Cardiac muscle cell (in vitro differentiated cells and primary cell): ENCODE measurements at places on chromosomes 6 and 20.

- DNase-seq: no peak
These were observed 587.5 kb downstream of the RFPL4B start for GRCh38 chr6:112934433-112935327.

GRCh38 chr6:37048851-37049757 is 43.6 kb downstream of the FGD2 start:
- peak; percentile 90 for DNase-seq

GRCh38 chr6:167720456-167721285 is 106.0 kb upstream of the AFDN start:
- no peak for DNase-seq

- no peak for DNase-seq
These were observed 185.2 kb upstream of the ARG1 start for GRCh38 chr6:131387562-131388447.

GRCh38 chr6:155373276-155373675 is 59.0 kb upstream of the TFB1M start:
- no peak for DNase-seq

DNA sequence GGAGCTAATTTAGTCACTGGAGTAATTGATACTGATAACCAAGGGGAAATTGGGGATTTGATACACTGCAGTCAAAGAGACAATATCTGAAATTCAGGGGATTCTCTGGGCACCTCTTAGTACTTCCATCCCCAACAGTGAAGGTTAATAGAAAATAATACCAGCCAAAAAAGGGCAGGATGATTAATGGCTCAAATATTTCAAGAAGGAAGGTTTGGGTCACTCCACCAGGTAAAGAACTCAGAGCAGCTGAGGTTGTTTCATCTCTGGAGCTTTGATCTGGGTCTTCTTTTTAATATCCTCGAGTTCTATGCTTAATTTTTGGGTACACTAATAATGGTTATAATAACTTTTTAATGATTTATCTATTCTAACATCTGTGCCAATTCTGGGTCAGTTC is 70.8 kb downstream of the CDKAL1 start:
- no peak for DNase-seq

- peak; percentile 50 for DNase-seq
These were observed 14.0 kb downstream of the GMDS start for GRCh38 chr6:2231438-2231837.

- DNase-seq: no peak
These were observed 348.3 kb downstream of the DHX35 start for GRCh38 chr20:39310363-39310995.

GRCh38 chr6:111858347-111858746 is 14.9 kb downstream of the FYN start:
- DNase-seq: no peak

- DNase-seq: peak; percentile 54
These were observed 14.8 kb downstream of the AKAP12 start for GRCh38 chr6:151254451-151255081.

DNA sequence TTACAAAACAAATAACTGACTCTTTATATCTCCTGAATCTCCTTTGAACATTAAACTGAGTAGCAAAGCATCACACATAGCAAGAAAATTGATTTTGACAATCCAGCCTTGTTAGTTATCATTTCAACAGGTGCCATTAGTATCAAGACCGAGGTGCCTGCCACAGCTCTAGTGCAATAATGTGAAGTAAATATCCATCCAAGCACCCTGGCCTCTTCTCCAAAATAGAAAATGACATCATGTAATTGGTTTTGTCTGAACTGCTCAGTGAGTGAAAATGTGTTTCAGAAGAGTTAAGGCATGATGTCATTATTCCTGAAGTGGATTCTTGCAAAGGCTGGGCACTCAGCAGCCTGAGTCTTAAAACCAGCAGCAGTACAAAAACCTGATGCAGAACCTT is 341.4 kb downstream of the PLCB1 start:
- no peak for DNase-seq

DNA sequence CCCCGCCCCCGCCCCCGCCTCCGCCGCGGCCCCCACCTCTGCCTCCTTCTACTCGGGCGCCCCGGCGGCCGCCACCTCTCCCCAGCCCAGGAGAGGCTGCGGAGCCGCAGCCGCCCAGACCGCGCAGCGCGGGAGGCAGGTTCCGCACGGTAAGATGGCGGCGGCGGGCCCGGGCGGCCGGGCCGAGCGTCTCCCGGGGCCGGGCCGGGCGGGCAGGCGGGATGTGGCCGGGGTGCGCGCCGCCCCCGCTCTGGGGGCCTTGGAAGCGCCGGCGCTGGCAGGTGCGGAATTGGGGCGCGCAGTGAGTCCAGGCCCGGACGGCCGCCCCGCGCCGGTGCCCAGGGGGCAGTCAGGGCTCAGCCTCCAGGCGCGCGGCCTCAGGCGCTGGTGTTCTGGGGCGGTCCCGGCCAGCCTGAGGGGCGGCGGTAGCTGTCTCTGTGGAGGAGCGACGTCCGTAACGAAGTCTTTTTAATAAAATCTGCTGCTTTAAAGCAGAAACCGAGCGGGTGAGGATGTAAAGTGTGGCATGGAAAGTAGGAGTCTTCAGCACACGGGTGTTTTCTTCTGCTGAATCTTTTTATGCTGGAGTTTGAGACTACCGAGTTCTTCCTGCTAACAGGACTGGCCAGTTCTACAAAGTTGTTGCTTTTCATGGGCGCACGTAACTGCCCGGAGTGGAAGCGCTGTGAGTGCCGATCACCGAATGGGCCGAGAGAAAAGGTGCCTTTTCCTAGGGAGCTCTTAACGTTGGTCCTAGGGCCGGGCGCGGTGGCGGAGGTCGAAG is at the start of gene GID8:
GID8 (plus strand) TSS at position 43 of the 784 bp plus-strand sequence. CDS start 3,356 bp downstream, outside the sequence.
- DNase-seq: peak; percentile 57

DNA sequence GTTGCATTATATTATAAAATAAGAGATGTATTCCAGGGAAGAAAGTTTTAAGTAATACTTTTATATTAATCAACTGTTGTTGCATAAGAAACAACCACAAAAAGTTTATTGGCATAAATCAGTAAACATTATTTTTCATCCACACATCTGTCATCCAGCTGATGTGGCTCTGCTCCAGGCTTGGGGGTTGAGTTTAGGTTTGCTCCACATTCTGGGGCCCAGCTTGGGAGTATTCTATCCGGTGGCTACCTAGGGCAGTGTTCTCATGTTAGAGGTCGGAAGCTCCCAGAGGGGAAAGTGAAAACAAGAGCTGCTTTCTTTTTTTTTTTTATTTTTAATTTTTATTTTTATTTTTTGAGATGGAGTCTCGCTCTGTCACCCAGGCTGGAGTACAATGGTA is 728.4 kb upstream of the FLRT3 start:
- no peak for DNase-seq

DNA sequence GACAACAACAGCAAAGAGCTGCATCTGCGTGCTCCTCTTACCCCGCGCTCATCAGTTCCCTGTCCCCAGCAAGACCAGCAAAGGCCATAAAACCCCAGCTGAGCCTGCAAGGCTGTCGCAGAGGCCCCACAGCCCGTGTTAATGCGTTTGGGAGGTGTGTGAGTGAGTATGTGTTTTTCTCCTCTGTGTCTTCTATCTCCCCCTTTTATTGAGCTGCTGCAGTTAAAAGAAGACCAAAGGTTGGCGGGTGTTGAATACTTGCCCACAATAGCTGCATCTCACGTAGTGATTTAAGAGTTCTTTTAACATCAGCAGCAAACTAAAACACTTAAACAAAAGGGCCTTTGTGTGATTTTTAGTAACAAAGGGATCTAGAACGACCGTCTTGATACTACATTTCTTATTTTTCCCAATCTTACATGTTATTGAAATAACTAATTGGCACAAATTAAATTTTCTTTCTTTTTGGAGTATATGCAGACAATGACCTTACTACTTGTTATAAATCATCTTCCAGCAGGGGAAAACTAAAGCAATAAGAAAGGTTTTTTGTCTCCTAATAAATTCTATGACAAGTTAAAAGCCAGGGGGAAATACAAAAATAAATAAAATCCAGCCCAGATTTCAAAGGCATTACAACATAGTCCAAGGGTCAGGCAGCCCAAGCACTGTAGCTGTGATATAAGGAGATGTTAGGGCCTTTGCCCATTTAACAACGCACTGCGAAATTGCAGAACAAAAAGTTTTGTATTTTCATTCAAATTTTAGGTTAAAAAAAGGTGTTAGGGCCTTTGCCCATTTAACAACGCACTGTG is 27.2 kb upstream of the CNKSR3 start:
- DNase-seq: no peak

DNA sequence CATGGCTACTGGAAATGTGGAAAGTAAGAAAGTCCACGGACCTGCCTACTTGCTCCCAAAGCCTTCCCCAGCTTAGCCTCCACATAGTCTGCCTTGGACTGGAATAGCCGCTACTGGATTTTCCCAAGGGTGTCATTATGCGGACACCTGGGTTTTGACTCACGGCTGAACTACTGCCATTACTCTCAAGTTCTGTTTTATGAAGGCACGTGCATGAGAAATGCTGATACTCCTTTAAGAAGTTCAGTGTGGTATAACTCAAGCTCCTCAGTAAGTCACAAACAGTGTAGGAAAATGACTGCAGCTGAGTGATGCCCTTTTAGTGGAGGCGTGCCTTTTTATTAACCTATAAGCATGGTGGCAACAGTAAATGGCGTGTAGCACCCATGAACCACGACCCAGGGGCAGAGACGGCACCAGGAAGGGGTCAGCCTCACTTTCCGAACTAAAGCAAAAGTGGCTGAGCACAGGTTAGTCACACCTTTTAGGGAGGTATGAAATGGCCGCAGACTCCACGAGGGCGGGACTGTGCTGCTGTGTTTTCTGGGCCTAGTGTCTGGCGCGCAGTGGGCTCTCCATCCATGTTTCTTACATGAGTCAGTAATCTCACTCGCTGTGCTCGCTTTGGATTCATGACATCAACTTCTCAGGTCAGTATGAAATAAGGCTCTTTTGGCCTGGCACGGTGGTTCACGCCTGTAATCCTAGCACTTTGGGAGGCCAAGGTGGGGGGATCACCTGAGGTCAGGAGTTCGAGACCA is 23.9 kb downstream of the PSMG4 start:
- no peak for DNase-seq

- DNase-seq: no peak
These were observed 93.2 kb upstream of the PTPN1 start for GRCh38 chr20:50417023-50417329.

GRCh38 chr6:16236631-16237199 is 1.7 kb upstream of the GMPR start:
- DNase-seq: peak; percentile 77

- peak; percentile 59 for DNase-seq
These were observed 42.8 kb downstream of the INSM1 start for GRCh38 chr20:20410678-20411077.

DNA sequence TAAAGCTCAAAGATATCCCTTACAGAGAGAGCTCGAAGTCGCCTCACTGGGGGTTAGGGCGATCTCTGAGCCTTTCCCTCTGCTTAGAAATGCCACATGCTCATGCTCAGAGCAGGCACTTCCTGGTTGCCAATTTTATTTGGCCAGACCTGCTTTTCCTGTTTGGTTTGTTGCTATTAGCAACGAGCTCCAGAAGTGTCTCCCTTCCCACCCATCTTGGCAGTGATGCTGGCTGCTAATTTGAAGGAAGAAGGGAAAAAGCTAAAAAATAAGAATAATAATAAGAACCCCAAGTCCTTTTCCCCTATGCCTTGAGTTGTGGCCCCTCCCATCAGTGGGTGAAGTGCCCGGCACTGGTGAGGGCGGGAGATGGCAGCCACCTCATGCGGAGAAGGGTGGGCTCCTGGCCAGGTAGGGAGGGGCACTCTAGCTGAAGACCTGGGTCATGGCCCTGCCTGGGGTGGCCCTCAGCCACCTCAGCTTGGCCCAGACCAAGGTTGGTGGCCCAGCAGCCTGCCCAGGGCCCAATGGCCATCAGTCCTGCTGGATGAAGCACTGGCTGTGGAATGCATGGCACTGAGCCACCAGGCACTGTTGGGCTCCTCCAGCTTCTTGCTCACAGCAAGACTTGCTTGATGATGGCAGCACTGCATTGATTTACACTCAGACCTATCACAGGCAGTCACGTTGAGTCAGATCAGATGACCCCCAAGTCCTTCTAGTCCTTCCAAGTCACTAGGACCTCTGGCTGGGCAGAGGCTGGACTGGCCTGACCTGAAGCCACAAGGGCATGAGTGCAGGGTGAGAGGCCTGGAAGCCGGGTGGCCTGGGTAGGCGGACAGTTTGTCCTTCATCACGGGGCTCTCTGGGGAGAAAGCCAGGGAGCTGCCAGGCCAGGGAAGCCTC is 79.0 kb downstream of the SYNJ2 start:
- no peak for DNase-seq

DNA sequence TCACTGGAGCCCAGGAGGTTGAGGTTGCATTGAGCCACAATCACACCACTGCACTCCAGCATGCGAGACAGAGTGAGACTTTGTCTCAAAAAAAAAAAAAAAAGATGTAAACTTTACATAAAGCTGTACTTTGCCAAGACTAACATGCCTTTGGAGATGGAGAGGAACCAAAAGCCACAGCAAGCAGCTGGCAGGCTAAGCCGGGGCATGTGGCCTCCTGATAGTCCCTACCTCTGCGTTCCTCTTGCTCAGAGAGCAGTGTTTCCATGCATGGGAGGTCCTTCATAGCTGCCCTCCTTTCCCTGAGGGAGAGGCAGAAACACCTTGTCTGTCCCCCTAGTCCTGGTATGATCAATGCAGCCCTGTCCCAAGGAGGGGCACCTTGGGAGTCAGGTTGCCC is 35.2 kb downstream of the SPATA2 start:
- DNase-seq: peak; percentile 41

GRCh38 chr20:44115181-44115580 is 71.8 kb downstream of the JPH2 start:
- no peak for DNase-seq

DNA sequence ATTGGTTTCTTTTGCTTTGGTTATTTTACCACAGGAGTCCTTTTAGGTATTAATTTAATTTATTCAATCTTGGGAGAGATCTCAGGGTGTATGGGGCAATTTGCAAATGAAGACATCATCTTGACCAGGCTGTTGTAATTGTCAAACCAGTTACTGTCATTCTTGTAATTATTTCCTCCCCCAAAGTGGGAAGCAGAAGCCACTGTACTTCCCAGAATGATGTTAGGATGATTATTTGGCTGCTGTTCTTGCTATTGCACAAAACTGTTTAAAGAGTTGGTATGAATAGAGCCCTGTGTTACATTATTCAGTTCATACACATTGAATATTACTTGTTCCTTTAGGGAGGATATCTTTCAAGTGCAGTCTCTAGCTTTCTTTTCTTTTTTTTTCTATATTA is 1.7 kb downstream of the TAAR6 start:
- DNase-seq: no peak

DNA sequence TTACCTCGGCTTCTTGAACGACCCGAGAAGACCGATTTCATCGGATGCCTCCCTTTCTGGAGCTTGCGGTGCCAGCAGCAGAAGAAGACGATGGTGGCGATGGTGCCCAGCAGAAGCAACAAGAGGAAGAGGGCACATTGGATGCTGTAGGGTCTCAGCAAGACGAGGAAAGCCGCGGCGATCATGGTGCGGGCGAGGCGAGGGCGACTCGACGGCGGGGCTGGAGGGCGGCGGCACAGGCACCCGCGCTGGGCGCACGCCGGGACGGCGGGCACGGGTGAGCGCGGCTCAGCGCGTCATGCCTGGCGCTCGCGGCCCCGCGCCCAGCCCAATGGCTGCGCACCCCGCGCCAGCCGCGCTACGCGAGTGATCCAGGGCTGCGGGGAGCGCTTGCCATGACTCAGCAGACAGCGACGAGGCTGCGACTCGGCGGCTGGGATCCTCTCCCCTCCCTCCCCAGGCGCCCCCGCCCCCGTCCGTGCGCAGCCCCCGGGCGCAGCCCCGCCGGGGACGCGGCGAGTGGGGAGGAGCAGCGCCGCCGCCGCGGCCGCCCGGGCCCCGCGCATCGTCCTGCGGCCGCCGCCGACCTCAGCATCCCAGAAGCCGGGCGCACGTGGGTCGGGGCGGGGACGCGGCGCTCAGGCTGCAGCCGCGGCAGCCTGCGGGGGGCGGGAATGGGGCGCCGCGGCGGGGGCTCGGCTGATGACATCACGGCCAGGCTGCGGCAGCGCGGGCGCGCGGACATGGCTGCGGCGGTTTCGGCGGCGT is at the start of gene BEND6:
BEND6 (plus strand) TSS at position 705 of the 768 bp plus-strand sequence. CDS start 26,704 bp downstream, outside the sequence.
- peak; percentile 62 for DNase-seq
